ENCODE measurements at places on chromosomes 7 and 10. TPM values are rescaled to one million over a fixed set of nuclear protein-coding genes. Genes with fewer than 3 reads are reported as not detected.

The COL26A1 gene
- total RNA-seq, result not detected

The HOXA13 gene
- total RNA-seq, result not detected

The SUN1 gene
- 102 TPM for total RNA-seq

The ST8SIA6 gene
- 0.16 TPM for total RNA-seq

The RARRES2 gene
- total RNA-seq, result not detected

The AKR1E2 gene
- total RNA-seq, result 38.9 TPM

The ABCC2 gene
- total RNA-seq, result 0.65 TPM

The LLCFC1 gene
- not detected for total RNA-seq

The H2BK1 gene
- total RNA-seq, result not detected

The GIMAP7 gene
- total RNA-seq, result 41.2 TPM

The POLR2J2 gene
- 0.97 TPM for total RNA-seq

The OR2A1 gene
- total RNA-seq, result not detected

The DKK1 gene
- 21.4 TPM for total RNA-seq

The UTF1 gene
- total RNA-seq, result not detected

The R3HCC1L gene
- 17.6 TPM for total RNA-seq

The ACTR1A gene
- total RNA-seq, result 154 TPM

The CRTAC1 gene
- 3.1 TPM for total RNA-seq

The CRYGN gene
- not detected for total RNA-seq

The STAG3 gene
- 0.25 TPM for total RNA-seq

The BTBD16 gene
- total RNA-seq, result not detected

The GPR22 gene
- not detected for total RNA-seq

The PDE6C gene
- total RNA-seq, result not detected

The RNF32 gene
- 0.25 TPM for total RNA-seq

The CPVL gene
- 7.0 TPM for total RNA-seq

The DNAJC2 gene
- 15.1 TPM for total RNA-seq

The NPSR1 gene
- total RNA-seq, result not detected

The STMP1 gene
- 9.6 TPM for total RNA-seq

The SLC26A3 gene
- not detected for total RNA-seq

The TTYH3 gene
- total RNA-seq, result 131 TPM

The NKX2-3 gene
- total RNA-seq, result under 0.01 TPM

The CYP2C19 gene
- not detected for total RNA-seq

The PROSER2 gene
- 3.9 TPM for total RNA-seq

The HTR5A gene
- not detected for total RNA-seq

The ARHGEF35 gene
- total RNA-seq, result 0.32 TPM

The SOSTDC1 gene
- not detected for total RNA-seq

The SLC18A3 gene
- total RNA-seq, result not detected

The DYDC1 gene
- total RNA-seq, result not detected

The ANKRD26 gene
- 4.2 TPM for total RNA-seq

All from bladder microvascular endothelial cell (primary cell).